ENCODE measurements at places on chromosomes 7 and 10. TPM values are rescaled to one million over a fixed set of nuclear protein-coding genes. Genes with fewer than 3 reads are reported as not detected.

CFAP43 gene
- 4.7 TPM for total RNA-seq

CALML5 gene
- total RNA-seq = not detected

MYH16 gene
- total RNA-seq = not detected

GNG11 gene
- not detected for total RNA-seq

TRAPPC14 gene
- total RNA-seq = 29.6 TPM

PKD2L1 gene
- total RNA-seq = 0.38 TPM

TRIM50 gene
- total RNA-seq = 10.9 TPM

CDHR3 gene
- total RNA-seq = 21.5 TPM

TWIST1 gene
- 1.8 TPM for total RNA-seq

CYP3A4 gene
- total RNA-seq = not detected

DNAJB9 gene
- 19.5 TPM for total RNA-seq

TACC2 gene
- total RNA-seq = 58.1 TPM

ZNF117 gene
- total RNA-seq = 63.3 TPM

GIMAP4 gene
- not detected for total RNA-seq

MACC1 gene
- 16.1 TPM for total RNA-seq

SEMA4G gene
- 57.1 TPM for total RNA-seq

SUN3 gene
- total RNA-seq = not detected

SORBS1 gene
- total RNA-seq = 30.7 TPM

LRRD1 gene
- total RNA-seq = 0.31 TPM

INA gene
- total RNA-seq = 6.2 TPM

CTTNBP2 gene
- 14.0 TPM for total RNA-seq

AOC1 gene
- 2.9 TPM for total RNA-seq

VAX1 gene
- not detected for total RNA-seq

EDRF1 gene
- 48.2 TPM for total RNA-seq

LZTS2 gene
- 81.1 TPM for total RNA-seq

EPDR1 gene
- 2.8 TPM for total RNA-seq

AGAP9 gene
- total RNA-seq = 20.3 TPM

ACTL6B gene
- 4.2 TPM for total RNA-seq

SFRP5 gene
- 81.0 TPM for total RNA-seq

AGK gene
- total RNA-seq = 30.0 TPM

NUTM2D gene
- total RNA-seq = 9.8 TPM

FKBP6 gene
- not detected for total RNA-seq

ZNF853 gene
- total RNA-seq = 13.7 TPM

TUBB8 gene
- 0.77 TPM for total RNA-seq

ITPRIP gene
- total RNA-seq = 6.1 TPM

GNGT1 gene
- not detected for total RNA-seq

HTR5A gene
- total RNA-seq = not detected

IKZF1 gene
- 0.36 TPM for total RNA-seq

ENO4 gene
- total RNA-seq = 2.0 TPM

COL17A1 gene
- total RNA-seq = 0.86 TPM

GPR146 gene
- 1.9 TPM for total RNA-seq

ACTR3C gene
- total RNA-seq = 2.3 TPM

CALML3 gene
- not detected for total RNA-seq

TMEM176A gene
- total RNA-seq = 8.0 TPM

LRIT1 gene
- not detected for total RNA-seq

FOXI2 gene
- total RNA-seq = 1.7 TPM

ITIH5 gene
- total RNA-seq = 2.3 TPM

NODAL gene
- not detected for total RNA-seq

RPEL1 gene
- not detected for total RNA-seq

STK31 gene
- 1.6 TPM for total RNA-seq

AKR1C4 gene
- 0.48 TPM for total RNA-seq

OR2A1 gene
- total RNA-seq = 0.12 TPM

NME8 gene
- 0.67 TPM for total RNA-seq

ARHGAP22 gene
- 4.7 TPM for total RNA-seq

NUTM2A gene
- 4.3 TPM for total RNA-seq

GOLGA7B gene
- 1.1 TPM for total RNA-seq
